ENCODE measurements at places on chromosomes 16 and 17.

DNA sequence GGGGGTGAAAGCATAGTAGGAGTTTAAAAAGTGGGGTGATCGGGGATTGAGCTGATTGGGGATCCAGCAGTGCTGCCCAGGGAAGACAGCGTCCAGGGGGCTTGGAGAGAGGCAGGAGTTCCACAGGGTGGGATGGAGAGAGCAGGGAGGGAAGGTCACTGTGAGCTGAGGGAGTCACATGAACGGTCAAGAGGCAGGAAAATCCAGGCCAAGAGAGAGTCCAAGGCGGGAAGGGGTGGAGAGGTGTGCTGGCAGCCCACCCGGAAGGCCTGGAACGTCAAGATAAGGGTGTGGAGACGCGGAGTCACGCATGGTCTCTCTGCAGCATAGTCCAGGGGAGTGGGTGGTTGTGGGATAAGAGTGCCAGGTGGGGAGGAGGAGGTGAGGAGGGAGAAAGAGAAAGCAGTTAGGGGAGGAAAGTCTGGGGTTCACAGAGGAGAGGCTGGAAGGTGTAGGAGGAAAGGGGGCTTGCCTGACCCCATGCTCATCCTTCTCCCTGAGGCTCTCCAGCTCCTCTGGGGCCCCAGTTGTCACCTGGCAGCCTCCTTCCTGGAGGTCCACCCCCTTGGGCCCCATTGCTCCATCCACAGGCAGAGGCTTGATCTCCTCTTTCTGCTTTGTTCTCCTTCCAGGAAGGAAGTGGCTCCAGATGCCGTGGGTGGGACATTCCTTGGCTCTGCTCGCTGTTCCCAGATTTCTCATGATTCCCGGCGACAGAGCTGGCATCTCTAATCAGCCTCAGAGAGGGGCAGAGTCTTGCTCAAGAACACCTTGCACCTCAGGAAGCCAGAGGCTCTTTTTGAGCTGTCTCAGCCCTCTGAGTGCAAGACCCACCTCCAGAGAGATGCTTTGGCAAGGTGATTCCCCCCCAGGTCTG is 28.7 kb downstream of the CCR7 start:
- no peak for DNase-seq

GRCh38 chr16:54242199-54242598 is 44.4 kb downstream of the IRX3 start:
- no peak for DNase-seq

- DNase-seq = no peak
Measured at GRCh38 chr17:21250854-21251253, 2.4 kb downstream of the NATD1 start.

- no peak for DNase-seq
Measured at GRCh38 chr17:70137451-70138230, 31.7 kb upstream of the KCNJ2 start.

GRCh38 chr16:54106057-54106456 is 180.5 kb downstream of the IRX3 start:
- no peak for DNase-seq

DNA sequence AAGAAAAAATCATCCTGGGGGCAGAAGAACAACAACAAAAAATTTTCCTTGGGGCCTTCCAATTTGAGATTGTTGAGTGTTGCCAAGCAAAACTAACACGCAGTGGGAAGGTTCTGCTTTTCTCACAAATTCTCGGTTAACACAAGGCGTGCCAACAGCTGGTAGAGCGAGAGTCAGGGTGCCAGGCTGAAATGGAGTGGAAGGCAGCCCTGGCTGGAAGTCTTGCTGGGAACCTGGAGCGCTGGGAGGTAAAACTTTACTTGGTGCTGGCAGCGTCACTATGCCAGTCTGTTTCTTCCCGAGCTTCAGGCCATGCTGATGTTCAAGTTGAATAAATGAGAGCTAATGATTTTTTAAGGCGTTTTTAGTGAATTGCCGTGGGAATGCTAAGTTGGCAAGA is 189.4 kb downstream of the WWOX start:
- no peak for DNase-seq

DNA sequence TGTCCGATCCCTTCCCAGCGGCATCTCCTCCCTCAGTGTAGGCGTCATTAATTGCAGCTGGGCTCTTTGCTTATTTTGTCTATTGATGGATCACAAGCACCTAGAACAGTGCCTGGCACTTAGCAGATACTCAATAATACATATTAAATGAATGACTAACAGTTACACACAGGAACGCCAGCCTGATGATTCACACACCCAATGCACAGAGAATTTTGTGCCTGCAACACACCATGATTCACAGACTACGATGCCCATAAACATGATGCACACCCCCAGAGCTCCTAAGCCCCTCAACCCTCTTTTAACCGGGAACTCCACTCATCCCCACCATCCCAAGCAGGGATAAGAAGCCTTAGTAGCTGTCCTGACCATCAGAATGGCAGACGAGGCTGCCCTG is 66.6 kb upstream of the TMEM97 start:
- DNase-seq = no peak

GRCh38 chr16:81920498-81920897 is 90.8 kb downstream of the SDR42E1 start:
- DNase-seq = no peak

DNA sequence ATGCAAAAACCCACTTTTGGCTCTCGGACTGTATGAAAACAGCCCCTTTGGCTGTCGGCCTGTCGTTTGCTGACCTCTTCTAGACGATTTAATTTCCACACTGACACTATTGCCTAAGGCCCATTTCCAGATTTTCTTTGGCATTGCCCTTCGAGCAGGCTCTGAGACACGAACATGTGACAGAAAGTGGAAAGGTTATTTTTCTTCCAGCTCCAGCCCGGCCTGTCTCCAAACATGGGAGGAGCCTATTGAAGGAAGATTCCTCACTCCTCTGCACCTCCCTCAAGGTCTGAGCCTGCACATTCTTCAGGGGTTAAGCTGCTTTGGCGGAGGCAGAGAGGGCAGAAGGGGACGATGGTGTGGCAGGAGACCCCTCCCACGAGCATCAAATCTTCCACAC is 85.9 kb upstream of the FOXF1 start:
- no peak for DNase-seq

- no peak for DNase-seq
Measured at GRCh38 chr17:70938336-70938735, 769.0 kb downstream of the KCNJ2 start.

- DNase-seq = no peak
Measured at GRCh38 chr16:54722210-54722676, 208.4 kb upstream of the IRX5 start.

DNA sequence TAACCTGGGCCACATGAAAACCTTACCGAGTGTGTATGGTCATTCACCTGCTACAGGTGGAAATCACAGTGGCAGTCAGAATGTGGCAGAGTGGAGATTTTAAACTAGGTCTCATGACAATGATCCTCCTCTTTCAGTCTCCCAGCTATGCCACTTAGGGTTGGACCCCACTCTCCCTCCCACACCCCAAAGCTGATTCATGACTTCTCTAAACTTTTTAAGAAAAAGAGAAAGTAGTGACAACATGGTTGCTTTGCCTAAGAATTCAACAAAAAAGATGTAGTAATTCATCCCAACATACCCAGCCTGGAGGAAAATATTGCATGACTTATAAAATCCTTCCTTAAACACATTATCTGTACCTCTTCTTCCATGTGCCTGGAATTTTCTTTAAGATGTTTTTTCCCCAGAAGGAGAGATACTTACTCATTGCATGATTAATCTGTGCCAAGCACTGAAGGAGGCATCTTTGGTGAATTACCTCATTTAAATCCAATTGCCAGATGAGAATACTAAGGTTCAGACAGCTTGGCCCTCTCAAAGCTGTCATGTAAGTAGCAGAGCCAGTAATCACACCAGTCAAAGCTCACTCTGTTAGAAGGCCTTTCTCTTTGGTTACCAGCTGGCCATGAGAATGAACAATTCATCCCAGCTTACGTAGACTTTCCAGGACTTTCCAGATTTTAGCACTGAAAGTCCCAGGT is 119.9 kb downstream of the COPRS start:
- DNase-seq = no peak

DNA sequence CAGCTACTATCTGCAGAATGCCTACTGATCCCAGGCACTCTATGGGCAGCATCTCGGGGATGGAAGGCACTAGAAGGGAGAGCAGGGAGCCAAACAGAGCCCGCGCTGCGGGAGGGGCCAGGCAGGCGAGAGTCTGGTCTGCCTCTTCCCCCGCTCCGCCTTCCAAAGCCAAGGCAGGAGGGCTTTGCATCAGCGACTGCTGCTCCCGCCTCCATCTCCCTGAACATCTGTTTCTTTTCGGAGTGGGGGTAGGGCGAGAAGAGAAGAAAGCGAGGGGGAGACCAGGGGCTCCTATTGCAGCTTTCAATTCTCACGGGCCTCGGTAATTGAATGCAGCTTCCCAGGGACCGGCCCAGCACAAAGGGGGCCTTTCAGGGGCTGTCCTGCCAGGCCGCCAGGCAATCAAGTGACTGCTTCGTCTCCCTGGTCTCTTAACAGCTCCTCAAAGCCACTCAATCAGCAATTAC is 31.4 kb upstream of the CDC42EP4 start:
- DNase-seq = no peak

GRCh38 chr16:27448532-27449433 is 46.8 kb downstream of the IL21R start:
- DNase-seq = no peak

GRCh38 chr16:46688101-46688653 is 801 bp downstream of the VPS35 start:
- DNase-seq = no peak

DNA sequence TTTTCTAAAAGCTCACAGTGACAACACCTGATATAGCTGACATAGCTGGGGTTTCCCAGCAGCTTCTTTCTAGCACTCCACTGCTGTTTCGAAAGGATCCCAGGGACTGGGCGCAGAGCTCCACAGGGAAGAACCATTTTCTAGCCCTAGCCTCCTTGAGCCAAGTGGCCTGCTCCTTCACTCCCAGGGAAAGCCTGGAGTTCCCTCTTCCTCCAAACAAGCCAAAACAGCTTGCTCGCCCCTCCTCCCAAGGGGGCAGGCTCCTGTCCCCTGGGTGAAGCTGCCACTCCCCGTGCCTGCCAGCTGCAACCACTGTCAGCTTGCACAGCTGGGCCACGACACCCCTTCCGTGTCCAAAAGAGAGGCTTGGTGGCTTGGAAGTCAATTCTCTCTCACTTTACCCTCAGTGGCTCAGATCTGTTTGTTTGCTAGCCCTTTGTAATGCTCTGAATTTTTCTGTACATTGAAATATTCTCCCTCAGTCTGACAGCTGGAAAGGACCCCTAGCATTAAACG is 59.8 kb downstream of the CYTH1 start:
- DNase-seq = no peak

- peak; percentile 23 for DNase-seq
Measured at GRCh38 chr16:3578121-3578520, 918 bp upstream of the NLRC3 start.

- no peak for DNase-seq
Measured at GRCh38 chr17:37708008-37708615, 36.7 kb downstream of the HNF1B start.

DNA sequence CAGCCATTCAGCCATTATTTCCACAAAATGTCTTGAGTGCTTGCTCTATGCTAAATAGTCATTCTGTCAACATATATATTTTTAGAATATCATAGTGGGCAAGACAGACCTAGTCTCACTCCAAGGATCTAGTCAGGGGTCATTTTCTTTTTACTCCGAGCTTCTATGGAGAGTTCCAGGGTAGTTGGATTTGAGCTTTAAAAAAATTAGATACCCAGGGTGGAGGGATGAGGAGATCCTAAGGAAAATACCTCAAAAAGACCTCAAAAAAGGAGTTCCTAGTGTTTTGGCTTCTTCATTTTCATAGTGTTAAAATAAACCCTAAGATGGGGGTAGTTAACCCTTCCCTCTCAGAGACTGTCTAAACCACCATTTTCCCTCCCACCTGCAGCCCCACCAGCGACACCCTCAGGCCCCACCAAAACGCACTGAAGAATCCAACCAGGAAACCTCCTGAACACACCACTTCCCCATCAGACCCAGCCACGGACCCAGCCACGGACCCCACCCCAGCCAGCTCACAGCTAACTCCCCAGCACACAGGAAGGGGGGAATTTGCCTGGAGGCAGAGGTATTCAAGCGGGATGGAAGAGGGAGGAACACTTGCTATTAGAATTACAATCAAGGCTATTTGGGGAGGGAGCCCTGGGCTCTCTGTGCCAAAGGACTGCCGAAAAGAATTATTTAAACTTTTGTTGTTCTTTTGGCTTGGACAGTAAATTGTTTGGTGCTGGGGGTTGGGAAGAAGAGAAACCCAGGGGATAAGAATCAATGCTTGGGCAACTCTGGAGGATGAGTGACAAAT is 2.2 kb downstream of the ETV4 start:
- DNase-seq = no peak

- no peak for DNase-seq
Measured at GRCh38 chr16:51696376-51696775, 545.3 kb upstream of the SALL1 start.

DNA sequence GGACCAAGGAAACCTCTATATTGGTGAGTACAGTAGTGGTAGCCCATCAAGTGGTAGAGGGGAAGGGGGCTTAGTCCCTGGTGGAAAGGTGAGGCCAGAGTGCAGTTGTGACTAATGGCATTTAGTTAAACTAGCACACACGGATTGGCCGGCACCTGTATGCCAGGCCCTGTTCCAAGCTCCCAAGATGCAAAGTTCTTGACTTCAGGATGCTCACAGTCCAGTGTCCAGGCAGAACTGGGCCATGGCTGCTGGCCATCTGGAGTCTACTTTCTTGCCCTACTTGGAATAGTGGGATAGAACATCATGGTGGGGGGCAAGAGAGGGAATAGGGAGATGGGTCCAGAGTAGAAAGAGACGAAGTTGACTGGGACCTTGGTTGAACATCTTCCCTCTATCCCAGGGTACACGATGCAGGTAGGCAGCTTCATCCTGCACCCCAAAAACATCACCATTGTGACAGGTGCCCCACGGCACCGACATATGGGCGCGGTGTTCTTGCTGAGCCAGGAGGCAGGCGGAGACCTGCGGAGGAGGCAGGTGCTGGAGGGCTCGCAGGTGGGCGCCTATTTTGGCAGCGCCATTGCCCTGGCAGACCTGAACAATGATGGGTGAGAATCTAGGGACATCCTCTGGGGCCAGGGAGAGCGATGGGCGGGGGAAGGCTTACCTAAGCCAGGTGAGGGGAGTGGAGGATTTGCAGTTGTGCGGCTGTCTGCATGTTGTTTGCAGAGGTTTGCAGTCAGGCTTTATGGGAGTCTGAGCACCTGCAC is 15.2 kb downstream of the ITGA3 start:
- no peak for DNase-seq

DNA sequence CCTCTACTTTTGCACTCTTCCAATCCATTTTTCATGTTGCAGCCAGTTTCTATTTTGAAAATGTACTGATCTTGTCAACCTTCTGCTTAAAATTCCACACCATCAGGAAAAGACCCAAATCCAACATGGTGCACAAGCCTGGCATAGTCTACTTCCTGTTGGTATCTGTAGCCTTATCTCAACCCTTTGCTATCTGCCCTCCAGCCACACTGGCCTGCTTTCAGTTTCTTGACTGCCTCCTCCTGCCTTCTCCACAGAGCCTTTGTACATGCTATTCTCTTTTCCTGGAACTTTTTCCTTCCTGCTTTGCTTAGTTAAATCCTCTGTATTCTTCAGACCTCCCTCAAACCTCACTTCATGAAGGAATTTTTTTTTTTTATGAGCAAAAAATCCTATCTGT is 31.5 kb downstream of the NLRP1 start:
- no peak for DNase-seq

- DNase-seq = no peak
Measured at GRCh38 chr17:72361892-72362291, 241.1 kb downstream of the SOX9 start.

All from stimulated activated CD8-positive, alpha-beta memory T cell treated with anti-CD3 and anti-CD28 coated beads, Interleukin-12 subunit alpha, Interleukin-12 subunit beta, amount 100 ng/mL, for 4 hours (primary cell).